ENCODE measurements at places on chromosomes 5 and 9. TPM values are rescaled to one million over a fixed set of nuclear protein-coding genes. Genes with fewer than 3 reads are reported as not detected.
A peak's percentile ranks its signal among the peaks of the same experiment; 100 is the strongest.

GRCh38 chr5:97658116-97658900, 475.3 kb upstream of the RIOK2 start:
- no peaks in the 10 kb centered on the region for H3K36me3 ChIP-seq
- no peaks in the 10 kb centered on the region for H3K4me1 ChIP-seq
- no peak overlapping the region for H3K4me3 ChIP-seq
- no peak for DNase-seq

MUSK gene
- polyA plus RNA-seq: not detected

DNA sequence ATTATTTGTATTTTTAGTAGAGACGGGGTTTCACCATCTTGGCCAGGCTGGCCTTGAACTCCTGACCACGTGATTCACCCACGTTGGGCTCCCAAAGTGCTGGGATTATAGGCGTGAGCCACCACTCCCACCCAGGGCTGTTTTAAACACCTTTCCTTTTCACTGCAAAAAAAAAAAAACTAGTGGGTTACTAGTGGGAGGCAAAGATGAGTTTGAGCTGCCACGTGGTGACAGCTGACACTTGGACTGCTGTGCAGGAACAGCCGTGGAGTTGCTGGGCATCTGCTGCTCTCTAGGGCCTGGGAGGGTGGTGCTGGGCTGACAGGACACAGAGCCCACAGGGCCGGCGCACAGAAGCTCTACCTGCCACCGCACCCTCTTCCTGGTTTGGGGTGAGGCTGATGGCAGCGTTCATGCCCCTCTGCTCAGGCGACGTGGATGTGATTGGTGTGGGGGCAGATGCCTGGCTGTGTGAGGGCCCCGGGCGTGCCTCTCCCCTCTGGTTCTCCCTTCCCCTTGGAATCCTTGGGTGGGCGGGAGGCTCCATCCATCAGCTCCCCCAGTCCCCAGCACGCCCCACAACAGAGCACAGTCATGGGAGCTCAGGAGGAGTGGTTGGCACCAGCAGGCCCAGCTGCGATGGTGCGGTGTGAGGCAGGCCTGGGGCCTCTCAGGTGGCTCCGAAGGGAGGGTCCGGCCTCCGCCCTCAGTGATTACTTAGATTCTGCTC, 16.9 kb downstream of the RABL6 start:
- no peaks in the 10 kb centered on the region for H3K27me3 ChIP-seq
- H3K4me3 ChIP-seq: no peak overlapping the region
- DNase-seq: no peak
- peaks cover 4% of the 10 kb centered on the region for H3K4me1 ChIP-seq
- H3K36me3 ChIP-seq: peaks cover 9% of the 10 kb centered on the region

GRCh38 chr9:27633764-27634163, 60.5 kb upstream of the C9orf72 start:
- H3K27me3 ChIP-seq: no peaks in the 10 kb centered on the region
- H3K27ac ChIP-seq: no peak overlapping the region
- no peaks in the 10 kb centered on the region for H3K4me1 ChIP-seq
- DNase-seq: no peak
- no peak overlapping the region for H3K4me3 ChIP-seq

- no peak overlapping the region for H3K4me3 ChIP-seq
- peaks cover 25% of the 10 kb centered on the region for H3K36me3 ChIP-seq
- H3K4me1 ChIP-seq: no peaks in the 10 kb centered on the region
Measured at GRCh38 chr5:111120911-111121310, 28.8 kb downstream of the WDR36 start.

DNA sequence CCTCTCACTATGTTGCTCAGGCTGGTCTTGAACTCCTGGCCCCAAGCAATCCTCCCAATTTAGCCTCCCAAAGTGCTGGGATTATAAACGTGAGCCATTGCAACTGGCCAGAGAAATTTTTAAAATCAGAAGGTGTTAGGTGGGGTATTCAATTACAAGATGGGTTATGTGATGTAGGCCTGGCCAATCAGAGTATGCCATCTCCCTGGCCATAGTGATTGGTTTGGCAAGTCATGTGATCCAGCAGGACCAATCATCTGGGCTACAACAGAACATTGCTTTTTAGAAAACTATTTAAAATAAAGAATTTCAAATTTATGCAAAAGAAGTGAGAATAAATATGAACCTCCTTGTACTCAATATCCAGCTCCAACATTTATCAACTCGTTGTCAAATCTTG, 22.4 kb downstream of the NMRK1 start:
- no peak overlapping the region for H3K27ac ChIP-seq
- no peaks in the 10 kb centered on the region for H3K27me3 ChIP-seq
- H3K4me1 ChIP-seq: no peaks in the 10 kb centered on the region

DNA sequence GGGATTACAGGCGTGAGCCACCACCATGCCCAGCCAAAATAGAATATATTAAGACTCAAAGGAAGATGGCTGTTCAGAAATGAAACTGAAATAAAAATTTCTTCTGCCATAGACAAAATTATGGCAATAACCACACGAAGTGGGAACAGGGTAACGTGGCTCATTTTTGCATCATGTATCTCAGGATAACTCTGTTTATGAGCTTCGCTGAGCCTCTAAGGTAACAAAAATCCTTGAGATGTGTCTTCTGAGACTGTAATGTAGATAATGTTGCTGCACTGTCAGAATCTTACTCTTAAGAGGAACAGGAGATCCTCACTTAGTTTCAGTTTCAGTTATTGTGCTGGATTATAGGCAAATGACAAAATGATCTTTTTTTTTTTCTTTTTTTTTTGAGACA, 153.8 kb downstream of the GOLPH3 start:
- peaks cover 3% of the 10 kb centered on the region for H3K4me1 ChIP-seq
- peak overlapping the region; percentile 17 for H3K27ac ChIP-seq
- no peak overlapping the region for H3K4me3 ChIP-seq
- H3K36me3 ChIP-seq: no peaks in the 10 kb centered on the region
- no peaks in the 10 kb centered on the region for H3K27me3 ChIP-seq

GRCh38 chr9:133113949-133114885, 6.8 kb downstream of the RALGDS start:
- H3K27me3 ChIP-seq: no peaks in the 10 kb centered on the region
- H3K4me3 ChIP-seq: no peak overlapping the region
- H3K4me1 ChIP-seq: peaks cover 23% of the 10 kb centered on the region
- peak; percentile 81 for DNase-seq

TMEM215 gene
- not detected for polyA plus RNA-seq

GRCh38 chr5:62206150-62206829, 99.7 kb upstream of the KIF2A start:
- no peak overlapping the region for H3K27ac ChIP-seq
- no peaks in the 10 kb centered on the region for H3K4me1 ChIP-seq
- no peak overlapping the region for H3K4me3 ChIP-seq
- DNase-seq: no peak

TAF11L10 gene
- not detected for polyA plus RNA-seq

- DNase-seq: peak; percentile 24
- H3K27me3 ChIP-seq: no peaks in the 10 kb centered on the region
Measured at GRCh38 chr9:127175319-127175715, 52.9 kb upstream of the ANGPTL2 start.

DNA sequence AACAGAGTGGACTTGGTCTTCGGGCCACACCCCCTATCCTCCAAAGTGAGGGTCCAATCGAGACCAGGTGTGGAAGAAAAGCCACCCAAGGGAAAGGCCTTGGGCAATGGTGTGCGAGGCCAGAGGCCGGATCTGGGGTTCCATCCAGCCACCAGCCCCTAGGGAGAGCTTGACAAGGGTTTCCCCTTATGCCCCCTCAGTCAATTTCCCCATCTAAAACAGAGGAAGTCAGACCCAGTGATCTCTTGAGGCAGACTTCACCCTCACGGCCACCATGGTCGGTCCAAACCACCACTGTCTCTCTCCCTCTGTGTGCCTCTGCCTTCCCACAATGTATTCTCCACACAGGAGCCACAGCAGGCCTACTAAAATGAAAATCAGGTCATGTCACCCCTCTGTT, 82.9 kb downstream of the C5orf15 start:
- peaks cover 5% of the 10 kb centered on the region for H3K27me3 ChIP-seq
- H3K36me3 ChIP-seq: no peaks in the 10 kb centered on the region
- DNase-seq: no peak
- H3K4me3 ChIP-seq: no peak overlapping the region

- H3K27me3 ChIP-seq: no peaks in the 10 kb centered on the region
- H3K36me3 ChIP-seq: no peaks in the 10 kb centered on the region
- no peak for DNase-seq
- no peak overlapping the region for H3K27ac ChIP-seq
Measured at GRCh38 chr9:122376796-122377195, 6.0 kb downstream of the PTGS1 start.

DNA sequence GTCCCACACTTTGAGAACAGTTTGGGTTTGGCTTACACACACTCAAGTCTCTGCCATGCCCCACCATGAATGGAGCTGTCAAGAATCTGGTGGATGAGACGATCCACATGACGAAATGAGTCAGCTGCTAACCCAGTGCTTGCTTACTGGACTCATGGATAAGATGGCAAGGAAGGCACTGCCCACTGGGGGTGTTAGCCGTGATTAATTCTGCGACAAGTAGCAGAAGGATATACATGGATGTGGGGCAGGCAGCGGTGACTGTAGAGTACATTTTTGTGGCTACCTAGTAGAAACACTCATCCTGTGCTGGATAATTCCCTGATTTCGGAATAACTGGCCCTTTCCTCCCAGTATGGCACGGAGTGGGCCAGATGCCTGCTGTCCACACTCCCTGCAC, 77.5 kb downstream of the SPATA31C2 start:
- no peaks in the 10 kb centered on the region for H3K27me3 ChIP-seq
- H3K4me3 ChIP-seq: no peak overlapping the region
- no peak for DNase-seq

DEPDC1B gene
- polyA plus RNA-seq: 5.2 TPM

TRPM3 gene
- polyA plus RNA-seq: 8.8 TPM

DNA sequence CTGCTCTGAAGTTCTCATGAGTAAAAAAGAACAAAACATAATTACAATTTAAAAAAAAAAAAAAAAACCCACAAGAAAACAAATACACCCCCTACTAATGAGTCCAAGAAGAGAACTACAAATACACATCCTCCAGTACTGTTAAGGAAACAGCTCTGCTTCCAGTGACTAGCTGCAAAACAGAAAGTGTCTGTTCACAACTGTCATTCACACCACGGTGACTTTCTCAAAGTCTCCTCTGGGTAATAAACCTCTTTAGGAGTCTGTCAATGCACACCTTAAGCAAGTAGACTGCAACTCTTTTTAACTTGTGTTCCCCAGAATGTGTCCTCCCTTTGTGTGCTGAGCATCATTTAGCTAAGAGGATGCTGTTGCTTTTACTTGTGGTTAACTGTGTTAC, 6.2 kb downstream of the REEP5 start:
- H3K27me3 ChIP-seq: no peaks in the 10 kb centered on the region
- H3K4me1 ChIP-seq: peaks cover 12% of the 10 kb centered on the region
- H3K4me3 ChIP-seq: no peak overlapping the region
- no peaks in the 10 kb centered on the region for H3K36me3 ChIP-seq

GRCh38 chr5:45399041-45399440, 297.1 kb downstream of the HCN1 start:
- no peak for DNase-seq
- H3K4me1 ChIP-seq: no peaks in the 10 kb centered on the region
- no peak overlapping the region for H3K4me3 ChIP-seq
- H3K36me3 ChIP-seq: no peaks in the 10 kb centered on the region
- H3K27me3 ChIP-seq: no peaks in the 10 kb centered on the region
- H3K27ac ChIP-seq: no peak overlapping the region

ADAMTS6 gene
- 0.32 TPM for polyA plus RNA-seq

- DNase-seq: no peak
- no peaks in the 10 kb centered on the region for H3K27me3 ChIP-seq
- no peaks in the 10 kb centered on the region for H3K36me3 ChIP-seq
- no peak overlapping the region for H3K27ac ChIP-seq
Measured at GRCh38 chr5:16901021-16901644, 35.0 kb downstream of the MYO10 start.

DNA sequence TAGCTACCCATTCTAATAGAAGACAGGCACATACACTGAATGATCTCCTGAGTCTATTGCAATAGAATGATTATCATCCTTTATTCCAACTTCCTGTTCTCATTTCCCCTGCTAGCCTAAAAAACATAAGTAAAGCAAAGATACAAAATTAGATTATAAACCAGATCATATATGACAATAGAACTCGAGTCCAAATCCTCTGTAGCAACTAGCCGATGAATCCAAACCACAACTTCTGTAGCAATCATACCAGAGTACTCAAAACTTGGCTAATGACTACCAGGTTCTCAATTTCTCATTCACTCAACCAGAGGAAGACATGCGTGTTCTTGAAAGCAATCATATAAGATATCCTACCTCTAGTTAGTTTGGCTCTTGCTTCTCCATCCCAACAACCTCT, 622.1 kb downstream of the PSAT1 start:
- H3K4me3 ChIP-seq: no peak overlapping the region
- H3K36me3 ChIP-seq: no peaks in the 10 kb centered on the region
- DNase-seq: no peak

ALDH1B1 gene
- polyA plus RNA-seq: 74.7 TPM

SPATA31A6 gene
- not detected for polyA plus RNA-seq

ERCC6L2 gene
- 4.4 TPM for polyA plus RNA-seq

- peaks cover 4% of the 10 kb centered on the region for H3K4me1 ChIP-seq
- H3K4me3 ChIP-seq: no peak overlapping the region
- H3K27me3 ChIP-seq: no peaks in the 10 kb centered on the region
- H3K36me3 ChIP-seq: no peaks in the 10 kb centered on the region
- DNase-seq: no peak
- no peak overlapping the region for H3K27ac ChIP-seq
Measured at GRCh38 chr5:134242146-134242545, 16.3 kb upstream of the PPP2CA start.

DNA sequence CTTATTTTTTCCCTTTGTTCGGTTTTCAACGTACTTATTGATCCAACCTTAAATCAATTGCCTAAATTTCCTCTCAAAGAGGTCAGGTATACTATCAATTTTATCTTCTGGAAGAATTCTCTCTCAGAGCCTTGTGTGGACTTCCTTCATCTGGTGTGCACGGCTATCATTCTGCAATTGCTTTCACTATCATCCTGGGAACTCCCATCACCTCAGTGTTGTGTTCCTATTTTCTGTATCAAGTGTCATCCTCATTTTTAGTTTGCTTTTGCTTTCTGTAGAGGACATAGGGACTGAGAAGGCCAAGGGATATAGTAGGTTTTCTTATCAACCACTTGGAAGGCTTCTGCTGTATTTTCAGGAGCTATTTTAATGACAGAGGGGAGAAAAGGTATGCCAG, 11.3 kb downstream of the STOM start:
- H3K36me3 ChIP-seq: no peaks in the 10 kb centered on the region
- H3K27me3 ChIP-seq: no peaks in the 10 kb centered on the region
- DNase-seq: no peak
- peak overlapping the region; percentile 37 for H3K27ac ChIP-seq
- H3K4me1 ChIP-seq: peaks cover 10% of the 10 kb centered on the region
- H3K4me3 ChIP-seq: no peak overlapping the region

LIFR gene
- polyA plus RNA-seq: 8.5 TPM

- no peak overlapping the region for H3K27ac ChIP-seq
- H3K4me1 ChIP-seq: no peaks in the 10 kb centered on the region
- H3K4me3 ChIP-seq: no peak overlapping the region
- H3K36me3 ChIP-seq: no peaks in the 10 kb centered on the region
Measured at GRCh38 chr9:93020771-93021670, 37.5 kb upstream of the SUSD3 start.

- DNase-seq: peak; percentile 28
- no peaks in the 10 kb centered on the region for H3K4me1 ChIP-seq
- H3K27me3 ChIP-seq: no peaks in the 10 kb centered on the region
- no peaks in the 10 kb centered on the region for H3K36me3 ChIP-seq
Measured at GRCh38 chr9:116368680-116369079, 215.1 kb downstream of the PAPPA start.
